ENCODE measurements at places on chromosomes 12 and 14.

- peak; percentile 66 for DNase-seq
These were observed at the start of gene BICD1 for GRCh38 chr12:32106517-32107358. BICD1 (plus strand) TSS chr12:32106847; CDS start chr12:32107332, 485 bp downstream.

DNA sequence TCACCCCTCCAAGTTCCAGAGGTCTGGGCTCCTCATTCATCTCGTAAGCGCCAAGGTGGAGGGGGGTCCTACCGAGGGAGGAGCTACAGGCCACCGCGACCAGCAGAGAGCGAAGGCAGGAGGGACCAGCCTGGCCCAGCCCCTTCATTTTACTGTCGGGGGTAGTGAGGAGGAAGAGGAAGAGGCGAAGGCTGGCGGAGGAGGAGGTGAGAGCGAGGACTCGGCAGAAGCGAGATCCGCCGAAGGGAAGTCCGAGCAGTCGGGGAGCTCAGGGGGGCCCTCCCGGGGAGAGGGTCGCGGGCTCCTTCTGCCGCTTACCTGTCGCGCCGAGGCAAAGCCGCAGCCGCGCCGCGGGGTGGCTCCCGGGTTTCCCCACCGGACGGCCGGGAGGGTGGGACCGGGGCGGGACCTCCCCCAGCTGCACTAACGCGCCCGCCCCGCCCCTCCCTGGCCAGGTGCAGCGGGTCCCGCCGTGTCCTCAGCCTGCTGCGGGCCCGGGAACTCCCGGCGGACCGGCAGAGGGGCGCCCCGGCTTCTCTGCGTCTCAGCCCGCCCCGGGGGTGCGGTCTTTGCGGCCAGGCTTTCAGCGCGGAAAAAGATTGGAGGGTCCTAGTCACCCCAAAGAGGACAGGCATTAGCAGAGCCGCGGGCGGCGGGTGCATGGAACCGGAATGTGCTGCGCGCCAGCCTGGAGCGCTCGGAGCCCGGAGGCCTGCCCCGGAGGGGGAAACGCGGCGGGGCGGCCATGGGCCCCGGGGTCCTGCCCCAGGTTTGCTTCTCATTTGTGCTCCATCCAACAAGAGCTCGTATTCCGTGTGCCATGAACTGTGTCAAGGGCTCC, at the start of gene GALNT6:
GALNT6 (minus strand) TSS at position 124 of the 841 bp plus-strand sequence. CDS start 11,625 bp downstream, outside the sequence.
- DNase-seq = peak; percentile 55

- DNase-seq = no peak
These were observed 88.0 kb downstream of the KIF21A start for GRCh38 chr12:39354955-39355354.

- DNase-seq = no peak
These were observed 48.1 kb downstream of the BEGAIN start for GRCh38 chr14:100539003-100539660.

- no peak for DNase-seq
These were observed 12.3 kb downstream of the METTL3 start for GRCh38 chr14:21498540-21499526.

DNA sequence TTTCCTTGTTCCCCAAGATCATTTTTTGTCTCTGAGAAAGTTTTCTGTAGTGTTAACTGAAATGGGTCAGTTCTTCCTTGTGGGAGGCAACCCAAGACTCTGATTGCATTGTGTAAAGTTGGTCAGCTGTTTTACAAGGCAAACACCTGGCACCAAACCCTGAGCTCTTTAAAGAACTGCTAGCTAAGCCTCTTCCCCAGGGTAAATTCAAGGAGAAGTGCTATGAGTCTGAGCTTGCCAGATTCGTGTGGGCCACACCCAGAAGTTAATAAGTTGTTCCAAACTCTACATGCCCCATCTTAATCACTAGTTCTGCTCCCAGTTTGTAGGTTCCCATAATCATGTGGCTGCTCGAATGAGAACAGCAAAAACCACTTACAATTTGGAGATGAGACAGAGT, 214.5 kb downstream of the BTG1 start:
- DNase-seq = no peak

GRCh38 chr14:89641495-89642175, 224.6 kb upstream of the FOXN3 start:
- no peak for DNase-seq

DNA sequence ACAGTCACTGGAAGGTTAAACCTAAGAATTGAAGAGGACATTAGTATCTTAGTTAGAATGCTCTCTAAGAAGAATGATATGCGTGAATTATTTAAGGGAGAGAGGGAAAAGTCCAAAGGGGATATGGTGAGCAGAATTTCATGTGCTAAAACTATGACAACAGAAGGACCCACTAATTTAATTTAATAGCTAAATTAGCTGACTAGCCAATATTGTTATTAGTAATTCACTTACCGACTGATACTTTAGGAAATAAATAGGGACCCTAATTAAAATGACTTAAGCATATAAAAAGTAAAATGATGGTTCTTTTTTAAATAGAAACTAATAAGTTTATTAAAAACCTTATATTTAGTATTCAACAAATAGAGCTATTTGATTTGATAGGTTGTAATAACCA, 179.6 kb downstream of the RASSF9 start:
- DNase-seq = no peak

Data from stimulated activated CD4-positive, alpha-beta T cell treated with anti-CD3 and anti-CD28 coated beads, Interleukin-4, amount 100 ng/mL, for 48 hours (primary cell).